ENCODE measurements at places on chromosomes 2 and 18. TPM values are rescaled to one million over a fixed set of nuclear protein-coding genes. Genes with fewer than 3 reads are reported as not detected.

DNA sequence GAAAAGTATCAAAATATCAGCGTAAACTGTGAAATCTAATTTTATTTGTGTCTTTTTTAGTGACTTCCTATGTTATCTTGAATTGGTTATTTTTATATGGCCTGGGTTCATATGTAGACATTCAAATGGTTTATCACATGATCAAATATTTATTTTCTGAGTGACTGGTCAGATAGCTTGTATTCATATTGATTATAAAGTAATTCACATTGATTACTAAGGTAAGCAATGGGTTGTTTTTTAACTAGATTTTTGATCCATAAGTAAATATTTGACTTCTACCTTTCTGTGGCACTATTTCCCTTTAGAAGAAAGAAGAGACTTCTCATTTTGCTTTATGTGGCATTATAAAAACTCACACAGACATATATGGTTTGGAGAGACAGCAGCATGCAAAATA, 260.5 kb downstream of the TCF4 start:
- no peak for DNase-seq

- DNase-seq, result no peak
These were observed 77.6 kb downstream of the AP1S3 start for GRCh38 chr2:223759569-223760430.

The TLX2 gene
- total RNA-seq, result 0.40 TPM

DNA sequence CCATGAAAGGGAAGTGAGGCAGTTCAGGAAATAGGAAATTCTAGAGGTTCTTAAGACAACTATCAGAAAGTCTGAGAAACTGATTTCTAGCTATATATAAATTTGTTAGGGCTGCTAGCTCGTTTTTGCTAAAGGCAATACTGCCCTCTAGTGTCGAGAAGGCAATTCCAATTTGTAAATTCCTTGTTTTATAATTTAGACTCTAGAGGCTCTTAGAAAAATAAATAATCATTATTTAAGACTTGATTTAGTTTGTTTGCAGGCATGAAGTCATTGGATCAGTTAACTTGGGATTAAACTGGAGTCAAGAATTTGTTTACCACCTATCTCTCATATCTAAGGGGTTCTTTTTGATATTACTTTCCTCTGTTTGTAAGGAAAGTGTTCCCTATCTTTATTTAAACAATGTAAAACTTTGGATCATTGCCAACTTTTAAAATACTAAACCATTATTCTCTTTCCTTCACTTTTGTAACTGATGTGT, 66.2 kb downstream of the ACVR2A start:
- DNase-seq, result peak; percentile 26

Data from colonic mucosa (tissue), 4 donors.